AG08396 (cell line): ENCODE measurements at places on chromosomes 1 and 21.

DNA sequence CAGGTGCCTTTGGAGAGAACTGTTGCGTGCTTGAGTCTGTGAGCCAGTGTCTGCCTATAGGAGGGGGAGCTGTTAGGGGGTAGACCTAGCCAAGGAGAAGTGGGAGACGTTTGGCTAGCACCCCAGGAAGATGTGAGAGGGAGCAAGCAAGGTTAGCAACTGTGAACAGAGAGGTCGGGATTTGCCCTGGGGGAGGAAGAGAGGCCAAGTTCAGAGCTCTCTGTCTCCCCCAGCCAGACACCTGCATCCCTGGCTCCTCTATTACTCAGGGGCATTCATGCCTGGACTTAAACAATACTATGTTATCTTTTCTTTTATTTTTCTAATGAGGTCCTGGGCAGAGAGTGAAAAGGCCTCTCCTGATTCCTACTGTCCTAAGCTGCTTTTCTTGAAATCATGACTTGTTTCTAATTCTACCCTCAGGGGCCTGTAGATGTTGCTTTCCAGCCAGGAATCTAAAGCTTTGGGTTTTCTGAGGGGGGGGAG is 2.4 kb downstream of the BTG2 start:
- DNase-seq, result no peak

GRCh38 chr1:107795994-107796393 is 169.0 kb downstream of the VAV3 start:
- DNase-seq, result no peak

DNA sequence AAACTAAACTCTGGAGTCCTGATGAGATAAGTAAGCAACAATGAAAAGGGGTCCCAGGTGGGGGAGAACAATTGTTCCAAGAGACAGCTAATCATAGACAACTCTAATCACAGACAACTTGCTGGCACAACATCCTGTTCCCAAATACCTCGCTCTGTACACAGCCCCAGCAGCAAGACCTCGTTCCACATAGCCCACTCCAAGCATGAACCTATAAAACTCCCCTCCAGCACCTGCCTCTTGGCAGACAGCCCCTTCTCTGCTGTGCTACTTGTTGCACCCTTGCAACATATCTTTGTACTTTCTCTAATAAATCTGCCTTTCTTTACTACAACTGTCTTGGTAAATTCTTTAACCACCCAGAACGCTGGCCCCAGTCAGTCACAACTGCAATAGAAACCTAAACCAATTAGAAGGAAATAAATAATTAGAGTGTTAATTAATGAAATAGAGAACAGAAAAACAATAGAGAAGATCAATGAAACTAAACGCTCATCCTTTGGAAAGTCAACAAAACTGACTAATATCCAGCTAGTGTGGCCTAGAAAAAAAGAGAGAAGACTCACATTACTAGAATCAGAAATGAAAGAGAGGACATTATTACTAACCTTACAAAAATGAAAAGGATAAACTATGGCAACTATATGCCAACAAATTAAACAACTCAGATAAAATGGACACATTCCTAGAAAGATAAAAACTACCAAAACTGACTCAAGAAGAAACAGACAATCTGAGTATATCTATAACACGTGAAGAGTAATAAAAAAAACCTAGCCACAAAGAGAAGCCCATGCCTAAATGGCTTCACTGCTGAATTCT is 36.1 kb downstream of the LRRC40 start:
- DNase-seq, result no peak

DNA sequence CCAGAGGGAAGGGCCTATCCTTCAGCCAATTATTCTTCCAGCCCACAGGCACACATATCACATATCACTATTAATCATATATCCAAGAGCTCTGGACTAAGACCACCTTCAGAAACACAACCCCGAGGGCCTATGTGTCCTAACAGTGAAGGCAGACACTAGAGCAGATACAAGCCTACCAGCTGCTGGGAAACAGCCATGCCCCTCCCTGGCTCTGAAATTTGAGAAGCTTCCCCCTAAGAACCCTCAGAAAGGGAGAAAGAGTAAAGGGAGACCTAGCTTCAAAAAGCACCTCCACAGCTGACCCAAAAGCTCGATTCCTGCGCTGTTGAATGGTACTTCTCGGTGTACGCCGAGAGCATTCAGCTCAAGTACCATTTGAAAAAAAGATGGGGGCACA is 17.4 kb downstream of the CNN3 start:
- DNase-seq, result no peak

DNA sequence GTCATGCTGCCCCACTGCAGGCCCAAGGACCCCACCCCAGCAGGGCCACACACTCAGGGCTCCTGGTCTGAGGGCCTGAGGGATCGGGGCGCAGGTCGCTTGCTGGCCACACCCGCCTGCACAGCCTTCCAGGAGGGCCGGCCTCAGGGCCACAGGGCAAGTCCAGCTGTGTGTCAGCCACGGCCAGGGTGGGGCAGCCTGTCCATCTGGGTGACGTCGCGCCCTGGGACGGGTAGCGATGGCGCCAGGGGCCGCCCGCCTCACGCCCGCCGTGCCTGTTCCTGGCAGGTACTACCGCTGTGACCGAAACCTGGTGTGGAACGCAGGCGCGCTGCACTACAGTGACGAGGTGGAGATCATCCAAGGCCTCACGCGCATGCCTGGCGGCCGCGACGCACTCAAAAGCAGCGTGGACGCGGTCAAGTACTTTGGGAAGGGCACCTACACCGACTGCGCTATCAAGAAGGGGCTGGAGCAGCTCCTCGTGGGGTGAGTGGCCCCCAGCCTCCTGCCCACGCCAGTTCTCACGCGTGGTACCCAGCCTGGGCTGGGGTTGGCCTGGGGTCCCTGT is 2.5 kb downstream of the COL6A1 start:
- no peak for DNase-seq

DNA sequence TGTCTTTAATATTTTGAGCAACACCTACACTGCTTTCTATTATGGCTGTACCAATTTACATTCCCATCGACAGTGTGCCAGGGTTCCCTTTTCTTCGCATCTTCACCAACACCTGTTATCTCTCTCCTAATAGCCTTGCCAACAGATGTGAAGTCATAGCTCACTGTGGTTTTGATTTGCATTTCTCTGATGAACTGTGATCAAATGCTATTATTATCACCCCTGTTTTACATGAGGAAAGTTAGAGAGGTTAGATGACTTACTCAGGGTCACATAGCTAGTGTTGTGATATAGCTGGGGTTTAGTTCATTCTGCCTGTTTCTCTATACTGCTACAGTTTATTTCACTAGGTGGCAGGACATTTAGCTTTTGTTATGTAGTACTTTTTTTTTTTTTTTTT is 204.1 kb downstream of the FMN2 start:
- no peak for DNase-seq

GRCh38 chr1:70436622-70437251 is 25.7 kb downstream of the CTH start:
- DNase-seq, result peak; percentile 4

GRCh38 chr21:38937844-38938243 is 132.1 kb downstream of the ETS2 start:
- DNase-seq, result no peak

DNA sequence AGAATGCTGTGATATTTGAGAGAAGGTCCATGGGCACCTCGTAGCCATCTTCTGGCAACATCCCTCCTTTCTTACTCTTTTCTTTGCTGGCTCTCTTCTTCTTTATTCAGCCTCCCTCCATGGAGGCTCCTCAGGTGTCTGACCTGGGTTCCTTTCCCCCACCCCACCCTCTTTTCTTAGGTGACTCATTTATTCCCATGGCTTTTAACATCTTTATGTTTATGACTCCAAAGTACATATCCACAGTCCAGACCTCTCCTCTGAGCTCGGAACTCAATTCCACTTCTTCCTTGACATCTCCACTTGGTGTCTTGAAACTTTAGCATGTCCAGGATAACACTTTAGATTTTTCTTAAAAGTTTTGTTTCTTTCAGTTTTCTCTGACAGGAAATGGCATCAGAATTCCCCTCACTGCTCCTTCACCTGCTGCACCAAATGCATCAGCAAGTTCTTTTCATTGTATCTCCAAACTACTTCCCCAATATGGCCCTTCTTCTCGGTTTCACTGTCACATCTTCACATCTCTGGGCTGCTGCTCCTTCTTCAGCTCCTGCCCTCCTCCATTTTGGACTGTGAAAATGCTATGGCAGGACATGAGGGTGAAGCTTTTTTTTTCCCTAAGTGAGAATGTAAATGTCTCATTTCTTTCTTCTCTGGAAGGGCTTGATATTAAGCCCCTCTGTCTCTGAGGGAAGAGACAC is 95.9 kb downstream of the GIPC2 start:
- no peak for DNase-seq

DNA sequence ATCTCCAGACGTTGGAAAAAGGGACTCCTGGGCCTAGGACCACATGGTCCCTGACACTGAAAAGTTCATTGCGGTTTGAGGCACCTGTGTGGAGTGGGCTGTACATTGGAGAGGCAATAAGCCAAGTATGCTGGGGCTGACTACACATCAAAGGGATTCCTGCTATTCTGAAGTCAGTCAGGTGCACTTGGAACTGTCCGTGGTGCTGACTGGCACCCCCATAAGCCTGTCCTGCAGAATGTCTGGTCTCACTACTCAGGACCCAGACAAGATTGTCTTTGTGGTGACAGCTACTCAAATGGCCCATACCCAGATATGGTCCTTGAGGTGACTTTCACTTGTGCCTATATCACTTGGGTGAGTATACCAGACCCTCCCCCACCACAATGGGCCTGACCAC is 150.6 kb downstream of the RWDD3 start:
- peak; percentile 6 for DNase-seq

DNA sequence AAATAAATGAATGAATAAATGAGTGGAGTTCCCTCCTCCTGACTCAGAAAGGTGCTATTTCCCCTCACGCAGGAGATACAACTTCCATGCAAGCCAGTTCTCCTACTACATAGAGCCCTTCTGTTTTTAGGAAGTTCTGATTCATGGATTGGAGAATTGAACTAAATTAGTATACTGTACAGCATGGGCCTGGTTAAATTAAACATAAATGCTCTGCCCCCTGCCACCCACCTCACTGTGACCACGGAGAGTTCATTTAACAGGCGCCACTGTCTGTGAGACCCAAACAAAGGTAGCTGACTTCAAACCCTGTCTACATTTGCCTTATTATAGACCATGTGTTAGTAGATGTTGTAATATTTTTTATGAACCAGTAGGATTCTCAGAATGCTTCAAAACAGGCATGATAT is 9.1 kb upstream of the IRF2BP2 start:
- no peak for DNase-seq

DNA sequence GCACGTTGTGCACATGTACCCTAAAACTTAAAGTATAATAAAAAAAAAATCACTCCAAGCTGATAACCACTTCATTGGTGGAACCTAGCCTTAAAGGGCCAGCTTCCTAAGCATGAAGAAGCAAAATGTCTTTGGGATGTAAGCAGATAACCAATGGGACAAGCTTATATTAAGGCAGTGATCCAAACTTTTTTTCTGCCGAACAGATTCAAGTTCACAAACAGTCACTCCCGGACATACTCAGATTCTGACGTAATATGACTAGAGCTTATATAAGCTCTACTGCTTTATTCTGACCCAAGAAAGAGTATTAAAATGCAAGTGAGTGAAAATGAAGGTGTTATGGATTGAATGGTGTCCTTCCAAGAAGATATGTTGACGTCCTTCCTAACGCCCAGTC is 44.9 kb upstream of the HIVEP3 start:
- no peak for DNase-seq

GRCh38 chr1:117173691-117174090 is 37.0 kb downstream of the VTCN1 start:
- no peak for DNase-seq

- no peak for DNase-seq
Observed at GRCh38 chr1:234396871-234397270, 23.6 kb downstream of the COA6 start.

- no peak for DNase-seq
Observed at GRCh38 chr1:89060091-89060490, 4.9 kb downstream of the GBP1 start.

- DNase-seq, result peak; percentile 50
Observed at GRCh38 chr1:12067900-12068821, 5.1 kb downstream of the TNFRSF8 start.

DNA sequence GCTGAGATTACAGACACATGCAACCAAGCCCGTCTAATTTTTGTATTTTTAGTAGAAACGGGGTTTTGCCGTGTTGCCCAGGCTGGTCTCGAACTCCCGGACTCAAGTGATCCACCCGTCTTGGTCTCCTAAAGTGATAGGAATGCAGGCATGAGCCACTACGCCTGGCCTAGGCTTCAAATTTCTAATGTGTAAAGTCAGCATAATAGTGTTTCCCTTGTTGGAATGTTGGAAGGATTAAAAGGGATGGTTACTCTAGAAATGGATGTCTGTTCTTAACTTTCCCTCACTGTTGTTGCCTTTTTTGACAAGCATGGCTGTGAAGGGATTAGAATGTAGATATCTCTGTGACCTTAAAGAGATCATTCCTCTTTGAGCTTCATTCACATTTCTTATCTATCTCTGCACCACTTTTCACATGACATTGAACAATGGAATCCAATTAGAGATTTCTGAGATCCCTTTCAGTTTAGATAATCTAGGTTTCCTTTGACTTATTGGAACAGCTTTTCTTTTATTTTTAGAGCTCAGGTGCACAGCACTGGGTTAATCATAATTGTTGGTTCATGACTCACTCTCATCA is 33.7 kb downstream of the NFASC start:
- DNase-seq, result no peak

DNA sequence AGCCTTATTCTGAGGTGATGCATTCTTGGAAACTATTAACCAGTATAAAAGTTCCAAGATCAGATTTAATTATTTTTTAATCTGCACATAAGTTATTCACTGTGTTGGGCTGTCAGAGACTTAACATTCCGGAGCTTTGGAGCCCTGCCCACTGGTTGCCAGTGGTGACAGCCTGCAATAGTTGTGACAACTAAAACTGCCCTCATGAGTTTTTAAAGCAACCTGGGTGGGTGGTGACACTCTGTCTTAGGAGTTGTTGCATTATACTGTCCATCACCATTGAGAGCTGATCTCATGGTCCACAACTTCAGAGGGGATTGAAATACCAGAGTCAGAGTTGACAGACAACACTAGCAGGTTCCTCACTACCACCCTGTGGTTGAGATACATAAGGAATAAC is 653.9 kb upstream of the USP24 start:
- peak; percentile 27 for DNase-seq

DNA sequence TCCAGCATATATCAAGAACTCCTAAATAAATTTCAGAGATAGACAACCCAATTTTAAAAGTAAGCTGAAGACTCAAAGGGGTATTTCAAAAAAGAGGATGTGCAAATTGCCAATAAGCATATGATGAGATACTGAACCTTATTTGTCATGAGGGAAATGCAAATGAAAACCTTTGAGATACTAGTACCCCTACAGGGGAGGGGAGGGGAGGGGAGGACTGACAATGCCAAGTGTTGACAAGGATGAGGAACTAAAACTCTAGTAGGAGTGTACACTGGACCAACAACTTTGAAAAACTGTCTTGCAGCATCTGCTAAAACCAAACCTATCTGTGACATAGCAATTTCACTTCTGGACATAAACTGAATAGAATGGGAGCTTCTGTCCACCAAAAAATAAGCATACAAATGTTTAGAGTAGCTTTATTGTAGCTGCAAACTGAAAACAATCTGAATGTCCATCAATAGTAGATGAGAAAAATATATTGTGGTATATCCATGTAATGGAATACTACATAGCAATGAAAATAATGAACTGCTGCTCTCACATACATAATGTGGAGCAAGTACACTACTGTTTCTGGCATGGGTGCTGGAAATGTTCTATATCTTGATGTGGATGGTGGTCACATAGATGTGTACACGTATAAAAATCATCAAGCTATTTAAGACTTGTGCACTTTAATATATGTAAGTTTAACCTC is 57.2 kb downstream of the CDK18 start:
- no peak for DNase-seq
